ENCODE measurements at places on chromosomes 5 and 9.

DNA sequence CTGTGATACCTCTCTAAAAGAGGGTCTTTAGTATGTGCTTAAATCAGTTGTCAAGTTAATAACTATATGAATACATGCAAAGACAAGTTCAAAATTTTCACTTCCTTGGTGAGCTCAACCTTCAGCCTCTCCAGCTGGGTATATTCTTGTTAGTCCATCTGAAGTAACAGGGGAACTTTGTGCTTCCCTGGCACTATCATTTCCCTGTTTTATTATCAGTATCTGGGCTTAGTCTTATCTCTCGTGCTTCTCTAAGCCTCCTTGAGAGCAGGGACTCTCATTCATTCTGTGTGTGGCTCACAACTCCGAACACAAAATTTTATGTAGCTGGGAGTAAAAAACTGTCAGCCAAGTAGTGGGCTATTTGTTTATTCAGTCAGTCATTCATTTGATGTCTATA is 175.9 kb upstream of the MAP3K1 start:
- no peak for DNase-seq

- no peak for DNase-seq
Measured at GRCh38 chr5:129912601-129913255, 8.5 kb downstream of the CHSY3 start.

DNA sequence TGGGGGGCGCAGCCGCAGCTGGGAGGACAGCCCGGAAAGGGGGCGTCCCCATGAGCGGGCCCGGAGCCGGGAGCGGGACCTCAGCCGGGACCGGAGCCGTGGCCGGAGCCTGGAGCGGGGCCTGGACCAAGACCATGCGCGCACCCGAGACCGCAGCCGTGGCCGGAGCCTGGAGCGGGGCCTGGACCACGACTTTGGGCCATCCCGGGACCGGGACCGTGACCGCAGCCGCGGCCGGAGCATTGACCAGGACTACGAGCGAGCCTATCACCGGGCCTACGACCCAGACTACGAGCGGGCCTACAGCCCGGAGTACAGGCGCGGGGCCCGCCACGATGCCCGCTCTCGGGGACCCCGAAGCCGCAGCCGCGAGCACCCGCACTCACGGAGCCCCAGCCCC is 47.0 kb downstream of the TJP2 start:
- no peak for DNase-seq

DNA sequence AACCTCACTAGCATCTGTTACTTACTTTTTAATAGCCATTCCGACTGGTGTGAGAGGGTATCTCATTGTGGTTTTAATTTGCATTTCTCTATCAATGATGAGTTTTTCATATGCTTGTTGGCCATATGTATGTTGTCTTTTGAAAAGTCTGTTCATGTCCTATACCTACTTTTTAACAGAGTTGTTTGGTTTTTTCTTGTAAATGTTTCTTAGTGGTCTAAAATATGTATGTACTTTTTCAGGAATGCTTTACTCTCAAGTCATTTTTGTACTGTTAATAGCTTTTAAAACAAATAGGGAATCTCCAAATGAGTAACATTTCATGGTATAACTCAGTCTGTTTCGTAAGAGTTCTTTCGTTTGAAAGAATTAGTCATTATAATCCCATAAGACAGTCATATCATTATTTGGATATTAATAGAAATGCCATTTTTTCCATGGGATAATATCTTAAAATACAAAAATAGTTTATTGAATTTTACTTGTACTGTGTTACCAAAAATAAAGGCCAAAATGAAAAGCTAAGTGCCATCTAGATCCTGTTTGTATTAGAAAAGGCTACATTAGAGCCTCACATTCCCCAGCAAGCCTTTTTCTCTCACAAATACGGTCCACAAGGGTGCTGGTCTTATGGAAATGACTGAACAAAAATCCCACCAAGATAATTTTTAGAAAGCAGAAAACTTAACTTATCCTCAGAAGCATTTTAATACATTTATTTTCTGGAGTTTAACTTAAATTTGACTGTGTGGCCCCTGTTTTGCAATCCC is 247.7 kb downstream of the PJA2 start:
- DNase-seq: no peak

Measured in SIG-M5 (cell line).